ENCODE measurements at places on chromosomes 2 and 18.

GRCh38 chr18:50104421-50104820 lies 90.5 kb downstream of the MYO5B start:
- DNase-seq, result no peak

DNA sequence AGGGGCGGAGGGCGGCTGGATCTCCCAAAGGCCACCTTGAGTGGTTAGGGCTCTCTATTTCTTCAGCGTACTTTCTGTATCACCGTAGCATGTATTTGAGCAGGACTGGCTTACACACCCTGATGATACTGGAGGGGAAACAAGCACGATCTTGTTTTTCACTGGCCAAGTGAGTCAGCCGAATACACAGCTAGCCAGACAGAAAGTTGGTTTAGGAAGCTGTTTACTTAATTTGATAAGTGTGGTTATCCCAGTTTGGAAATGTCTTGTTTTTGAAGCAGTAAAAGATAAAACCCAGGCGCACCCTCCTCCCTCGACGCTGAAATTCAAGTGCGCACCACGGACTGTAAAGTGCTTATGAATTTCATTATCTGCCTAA lies 582 bp downstream of the RIOK3 start:
- DNase-seq, result no peak

DNA sequence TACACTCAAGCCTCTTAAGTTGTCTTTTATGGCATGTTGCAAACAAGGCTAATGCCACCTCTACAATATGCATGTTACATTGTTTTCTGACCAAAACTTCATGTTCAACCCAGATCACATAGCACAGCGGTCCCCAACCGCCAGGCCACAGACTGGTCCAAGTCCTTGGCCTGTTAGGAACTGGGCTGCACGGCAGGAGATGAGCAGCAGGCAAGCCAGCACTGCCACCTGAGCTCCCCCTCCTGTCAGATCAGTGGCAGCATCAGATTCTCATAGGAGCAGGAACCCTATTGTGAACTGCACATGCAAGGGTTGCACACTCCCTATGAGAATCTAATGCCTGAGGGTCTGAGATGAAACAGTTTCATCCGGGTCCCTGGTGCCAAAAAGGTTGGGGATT lies 324.8 kb upstream of the CHAC2 start:
- no peak for DNase-seq

GRCh38 chr2:23606968-23607367 lies 222.0 kb downstream of the KLHL29 start:
- no peak for DNase-seq

GRCh38 chr18:55001394-55002024 lies 42.2 kb upstream of the CCDC68 start:
- no peak for DNase-seq

Data from pancreas (tissue), 10 donors.